Activated naive CD4-positive, alpha-beta T cell (primary cell): ENCODE measurements at places on chromosomes 4 and X.

DNA sequence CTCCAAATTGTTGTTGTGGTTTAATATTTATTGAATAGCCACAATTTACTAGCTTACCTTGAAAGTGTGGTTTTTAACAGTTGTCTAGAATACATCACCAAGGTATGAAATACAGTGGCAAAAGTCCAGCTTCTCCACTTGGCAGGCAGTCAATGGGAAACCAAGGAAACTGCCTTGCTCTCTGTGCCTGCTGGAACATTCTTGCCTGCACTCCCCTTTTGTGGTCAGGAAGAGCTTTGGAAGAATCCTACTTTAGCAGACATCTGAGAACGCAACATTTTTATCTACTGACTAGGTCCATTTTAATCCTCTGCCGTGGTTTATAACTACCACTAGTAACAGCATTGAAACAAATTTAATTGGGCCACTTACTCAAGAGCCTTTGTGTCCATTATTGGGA, 64.5 kb downstream of the TENM3 start:
- no peak for DNase-seq

GRCh38 chr4:85370400-85371032, 104.4 kb upstream of the ARHGAP24 start:
- DNase-seq = no peak

DNA sequence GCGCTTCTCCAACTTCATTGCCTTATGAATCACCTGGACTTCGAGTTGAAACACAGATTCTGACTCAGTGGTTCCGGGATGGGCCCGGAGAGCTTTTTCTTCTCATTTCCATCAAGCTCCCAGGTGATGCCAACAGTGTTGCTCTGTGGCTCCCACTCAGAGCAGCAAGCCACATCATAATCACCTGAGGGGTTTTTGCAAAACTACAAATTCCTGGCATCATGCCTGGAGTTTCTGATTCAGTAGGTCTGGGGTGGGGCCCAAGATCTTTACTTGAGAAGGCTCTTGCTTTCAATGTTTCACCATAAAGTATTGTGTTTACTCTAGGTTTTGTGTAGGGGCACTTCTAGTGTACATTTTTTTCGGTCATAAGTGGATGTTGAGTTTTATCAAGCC, 7.0 kb downstream of the MTM1 start:
- no peak for DNase-seq

GRCh38 chr4:150938417-150938816, 76.7 kb downstream of the LRBA start:
- DNase-seq = no peak

GRCh38 chr4:95091272-95091671, 333.5 kb downstream of the BMPR1B start:
- no peak for DNase-seq

DNA sequence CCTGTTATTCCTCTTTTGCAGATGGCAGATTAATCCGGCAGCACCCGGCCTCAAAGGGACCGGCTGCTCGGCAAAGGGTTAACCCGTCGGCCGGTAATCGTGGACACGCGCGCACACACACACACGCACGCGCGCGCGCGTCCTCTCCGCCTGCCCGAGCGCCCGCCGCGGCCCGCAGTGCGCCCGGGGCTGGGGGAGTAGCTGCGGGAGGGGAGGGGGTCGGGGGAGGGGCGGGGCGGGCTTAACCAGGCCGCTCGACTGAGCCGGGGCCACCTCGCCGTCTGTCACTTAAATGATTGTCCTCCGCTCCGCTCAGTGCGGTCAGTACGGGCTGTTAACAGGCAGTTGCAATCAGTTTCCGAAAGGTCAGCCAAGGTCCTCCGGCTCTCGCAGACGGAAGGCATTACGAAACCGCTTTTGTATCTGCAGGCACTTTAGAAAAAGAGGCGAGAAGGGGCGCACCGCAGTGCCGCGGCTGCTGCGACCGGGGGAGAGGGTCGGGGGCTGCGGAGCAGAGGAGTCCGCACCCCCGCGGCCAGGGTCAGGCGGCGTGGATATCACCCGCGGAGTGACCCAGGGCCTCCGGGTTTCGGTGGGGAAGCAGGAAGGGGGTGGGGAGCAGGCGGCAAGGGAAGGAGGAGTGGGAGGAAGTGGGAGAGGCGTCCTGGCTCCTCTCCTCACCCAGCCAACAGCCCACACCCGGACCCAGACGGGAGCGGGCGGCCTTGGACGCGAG, 57.3 kb upstream of the BCOR start:
- no peak for DNase-seq

DNA sequence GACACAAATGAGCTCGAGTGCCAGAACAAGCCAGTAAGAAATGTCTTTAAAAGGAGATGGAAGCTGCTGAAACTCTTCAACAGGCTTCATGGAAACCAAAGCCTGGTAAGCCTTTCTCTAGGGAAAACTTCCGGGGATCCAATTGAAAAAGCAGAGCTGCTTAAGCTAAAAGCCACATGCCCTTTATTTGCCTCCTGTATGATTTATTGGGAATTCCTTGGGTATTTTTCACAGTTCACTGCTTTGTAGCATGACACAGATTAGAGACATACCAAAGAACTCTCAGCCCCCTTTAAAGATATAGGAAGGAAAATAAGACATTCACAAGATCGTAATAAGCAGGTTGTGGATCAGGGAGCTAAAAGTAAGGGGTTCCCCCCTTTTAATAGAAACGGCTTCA, 6.5 kb upstream of the ARHGAP6 start:
- no peak for DNase-seq

GRCh38 chr4:112099701-112100297, 45.5 kb upstream of the FAM241A start:
- DNase-seq = no peak

DNA sequence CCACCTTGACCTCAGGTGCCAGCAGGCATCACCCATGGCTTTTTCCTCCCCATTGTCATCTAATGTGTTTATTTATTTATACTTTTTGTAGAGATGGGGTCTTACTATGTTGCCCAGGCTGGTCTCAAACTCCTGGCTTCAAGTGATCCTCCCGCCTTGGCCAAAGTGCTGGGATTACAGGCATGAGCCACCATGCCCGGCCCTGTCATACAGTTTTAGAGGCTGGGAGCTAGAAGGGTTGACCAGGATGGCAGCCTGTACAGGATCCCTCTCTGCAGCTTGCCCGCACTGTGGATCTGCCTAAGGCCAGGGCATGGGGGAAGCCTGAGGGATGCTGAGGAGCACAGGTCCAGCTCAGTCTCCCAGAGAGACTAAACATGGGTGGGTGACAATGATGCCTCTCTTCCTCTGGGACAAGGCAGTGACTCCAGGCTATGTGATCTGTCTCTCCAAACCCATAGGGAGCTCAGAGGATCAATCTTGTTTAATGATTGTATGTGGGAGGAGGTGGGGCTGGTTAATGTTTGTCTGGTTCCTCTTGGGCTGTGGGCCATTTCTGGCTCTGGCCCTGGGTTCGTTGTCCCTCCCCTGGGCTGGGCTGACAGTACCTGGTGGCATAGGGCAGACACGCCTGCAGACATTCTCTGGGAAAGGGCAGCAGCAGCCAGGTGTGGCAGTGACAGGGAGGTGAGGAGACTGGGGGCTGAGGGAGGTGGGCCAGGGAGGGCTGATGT, 8.3 kb upstream of the GJB1 start:
- no peak for DNase-seq

GRCh38 chrX:134246282-134246681, 9.3 kb downstream of the CCDC160 start:
- no peak for DNase-seq

- no peak for DNase-seq
These were observed 8.8 kb downstream of the ENAM start for GRCh38 chr4:70637239-70637913.

- DNase-seq = no peak
These were observed 195.7 kb upstream of the ANK2 start for GRCh38 chr4:112853662-112854256.

GRCh38 chrX:13898603-13899002, 81.7 kb upstream of the GPM6B start:
- DNase-seq = no peak

GRCh38 chr4:56426273-56426672, 9.1 kb downstream of the PPAT start:
- no peak for DNase-seq

DNA sequence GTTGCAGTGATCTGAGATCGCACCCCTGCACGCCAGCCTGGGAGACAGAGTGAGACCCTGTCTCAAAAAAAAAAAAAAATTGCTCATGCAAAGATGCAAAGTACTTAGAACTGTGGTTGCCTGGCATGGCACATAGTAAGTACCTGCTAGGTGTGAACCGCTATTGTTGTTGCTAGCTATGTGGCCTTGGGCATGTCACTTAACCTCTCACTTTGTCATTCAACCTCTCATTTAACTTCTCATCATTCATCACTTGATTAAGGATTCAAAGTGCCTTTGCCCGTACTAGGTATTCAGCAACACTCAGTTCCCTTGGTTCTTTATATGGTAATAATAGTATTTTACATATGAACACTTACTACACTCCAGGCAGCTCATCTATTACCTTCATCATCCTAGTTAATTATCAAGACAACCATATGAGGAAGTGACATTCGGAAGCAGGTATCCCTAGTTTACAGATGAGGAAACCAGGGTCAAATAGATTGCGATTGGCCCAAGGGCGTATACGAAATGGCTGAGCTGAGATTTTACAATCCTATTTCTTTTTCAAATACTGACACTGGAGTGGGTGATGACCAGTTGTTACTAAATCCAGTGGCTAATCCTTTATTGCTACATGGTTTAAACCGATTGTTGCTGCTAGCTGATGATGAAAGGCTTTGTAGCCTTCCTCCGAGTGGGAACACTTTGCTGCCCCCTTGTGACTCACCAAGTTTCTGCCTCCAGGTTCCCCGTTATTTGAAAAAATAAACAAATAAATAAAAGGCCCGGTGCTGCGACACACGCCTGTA, 28.8 kb upstream of the SOWAHD start:
- peak; percentile 31 for DNase-seq

DNA sequence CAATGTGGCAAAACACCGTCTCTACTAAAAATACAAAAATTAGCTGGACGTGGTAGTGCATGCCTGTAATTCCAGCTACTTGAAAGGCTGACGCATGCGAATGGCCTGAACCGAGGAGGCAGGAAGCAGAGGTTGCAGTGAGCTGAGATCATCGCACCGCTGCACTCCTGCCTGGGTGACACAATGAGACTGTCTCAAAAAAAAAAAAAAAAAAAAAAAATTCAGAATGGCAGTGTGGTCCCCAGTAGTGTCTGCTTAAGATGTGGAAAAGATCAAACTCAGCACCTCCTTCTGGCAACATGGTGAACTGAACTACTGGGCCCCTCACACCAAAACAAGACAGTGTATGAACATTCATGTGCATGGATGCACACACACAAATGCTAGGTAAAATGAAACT, 32.2 kb downstream of the SMS start:
- DNase-seq = no peak

DNA sequence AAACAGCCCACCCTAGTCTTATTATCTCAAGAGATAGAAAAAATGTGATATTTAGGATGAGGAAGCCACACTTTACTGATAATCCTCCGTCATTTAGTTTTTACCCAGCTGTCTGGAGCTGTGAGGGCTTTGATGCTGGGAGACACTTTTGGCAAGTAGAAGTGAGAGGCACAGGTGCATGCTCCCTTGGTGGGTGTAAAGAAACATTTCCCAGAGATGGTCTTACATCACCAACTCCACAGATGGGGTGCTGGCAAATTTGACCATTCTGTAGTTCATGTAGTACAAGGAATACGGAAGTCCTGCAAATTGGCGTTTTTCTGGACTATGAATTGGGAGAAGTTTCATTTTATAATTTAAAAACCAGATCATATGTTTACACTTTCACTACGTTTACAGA, 28.5 kb downstream of the TRIM61 start:
- no peak for DNase-seq

- no peak for DNase-seq
These were observed 69.6 kb downstream of the SPANXN4 start for GRCh38 chrX:143095321-143095720.

GRCh38 chr4:23483320-23483960, 406.4 kb downstream of the PPARGC1A start:
- no peak for DNase-seq

DNA sequence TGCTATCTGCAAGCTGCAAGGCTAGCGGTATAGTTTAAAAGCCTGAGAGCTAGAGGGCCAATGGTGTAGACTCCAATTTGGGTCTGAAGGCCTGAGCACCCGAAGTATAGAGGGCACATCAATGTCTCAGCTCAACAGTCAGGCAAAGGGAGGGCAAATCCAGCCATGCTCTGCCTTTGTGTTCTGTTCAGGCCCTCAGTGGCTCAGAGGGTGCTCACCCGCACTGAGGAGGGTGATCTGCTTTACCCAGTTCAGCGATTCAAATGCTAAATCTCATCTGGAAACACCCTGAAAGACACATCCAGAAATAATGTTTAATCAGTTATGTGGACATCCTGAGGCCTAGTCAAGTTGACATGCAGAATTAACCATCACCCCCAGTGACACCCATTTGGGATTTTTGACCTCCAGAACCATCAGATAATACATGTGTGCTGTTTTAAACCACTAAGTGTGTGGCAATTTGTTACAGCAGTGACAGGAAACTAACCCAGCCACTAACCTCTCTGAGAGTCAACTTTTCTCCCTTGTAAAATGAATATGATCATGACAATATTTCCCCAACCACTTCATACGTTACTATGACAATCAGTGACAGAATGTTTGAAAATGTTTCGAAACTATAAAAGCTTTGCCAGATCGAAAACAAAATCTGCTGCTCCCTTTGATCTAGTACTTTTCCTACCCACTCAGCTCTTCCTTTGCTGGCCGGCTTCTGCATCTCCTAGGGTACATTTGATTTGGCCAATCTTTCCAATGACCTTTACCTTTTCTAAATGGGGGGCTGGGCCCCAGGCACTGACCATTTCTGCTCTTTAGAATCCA, 8.4 kb upstream of the TBL1X start:
- DNase-seq = no peak

DNA sequence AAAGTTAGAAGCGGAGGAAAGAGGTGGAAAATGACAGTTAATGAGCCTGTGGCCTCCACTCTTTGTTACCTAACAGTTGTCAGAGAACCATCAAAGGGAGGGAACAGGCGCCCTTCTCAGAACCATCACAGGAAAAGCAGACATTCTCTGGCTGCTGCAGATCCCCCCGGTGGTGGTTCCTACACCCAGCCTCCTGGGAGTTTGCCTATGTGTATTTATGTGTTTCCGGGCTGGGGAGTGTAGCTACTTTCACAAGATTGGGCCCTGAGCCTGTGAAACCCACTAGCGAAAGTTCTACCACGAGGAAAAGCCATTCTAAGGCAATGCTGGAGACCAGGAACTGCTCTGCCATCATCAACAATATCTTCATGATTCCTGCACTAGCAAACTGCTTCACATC, 52.7 kb upstream of the BCOR start:
- DNase-seq = no peak

- DNase-seq = no peak
These were observed 494.1 kb downstream of the INPP4B start for GRCh38 chr4:142351958-142352357.

GRCh38 chrX:27998666-27999065, 17.4 kb upstream of the DCAF8L1 start:
- DNase-seq = no peak
